Ureter (tissue), 1 donor: ENCODE measurements at places on chromosomes 3 and 15. TPM values are rescaled to one million over a fixed set of nuclear protein-coding genes. Genes with fewer than 3 reads are reported as not detected.

CTDSPL gene
- total RNA-seq, result 68.4 TPM

ZNF35 gene
- total RNA-seq, result 13.5 TPM

TIPARP gene
- total RNA-seq, result 30.2 TPM

MOBP gene
- not detected for total RNA-seq

CLDN18 gene
- total RNA-seq, result not detected

DPH3 gene
- 16.6 TPM for total RNA-seq

STRC gene
- total RNA-seq, result 1.4 TPM

DNA sequence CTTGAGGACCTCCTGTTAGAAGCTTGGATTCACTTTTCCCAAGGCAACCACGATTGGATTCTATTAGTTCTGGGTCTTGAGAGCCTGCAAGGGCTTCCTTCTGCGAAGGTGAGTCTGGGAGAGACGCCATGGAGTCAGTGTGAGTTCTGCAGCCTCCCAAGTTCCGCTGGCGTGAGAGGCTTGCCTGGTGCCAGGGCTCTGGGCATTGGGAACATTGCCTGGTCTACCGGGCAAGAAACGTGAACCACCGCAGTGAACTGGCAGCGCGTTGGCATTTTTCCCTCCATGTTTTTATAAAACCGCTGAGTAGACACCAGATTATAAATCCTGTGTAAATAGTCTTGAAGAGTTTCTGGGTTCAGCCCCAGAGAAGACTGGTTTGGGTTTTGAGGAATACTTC is 160.9 kb downstream of the IGF1R start:
- DNase-seq, result no peak

- no peak for DNase-seq
Measured at GRCh38 chr15:57696146-57696545, 10.4 kb upstream of the POLR2M start.

GRCh38 chr15:99992611-99993231 is 259.5 kb upstream of the LYSMD4 start:
- no peak for DNase-seq

- DNase-seq, result no peak
Measured at GRCh38 chr3:194632226-194632808, 902 bp downstream of the TMEM44 start.

GRCh38 chr3:89572261-89572660 is 464.8 kb downstream of the EPHA3 start:
- no peak for DNase-seq

DNA sequence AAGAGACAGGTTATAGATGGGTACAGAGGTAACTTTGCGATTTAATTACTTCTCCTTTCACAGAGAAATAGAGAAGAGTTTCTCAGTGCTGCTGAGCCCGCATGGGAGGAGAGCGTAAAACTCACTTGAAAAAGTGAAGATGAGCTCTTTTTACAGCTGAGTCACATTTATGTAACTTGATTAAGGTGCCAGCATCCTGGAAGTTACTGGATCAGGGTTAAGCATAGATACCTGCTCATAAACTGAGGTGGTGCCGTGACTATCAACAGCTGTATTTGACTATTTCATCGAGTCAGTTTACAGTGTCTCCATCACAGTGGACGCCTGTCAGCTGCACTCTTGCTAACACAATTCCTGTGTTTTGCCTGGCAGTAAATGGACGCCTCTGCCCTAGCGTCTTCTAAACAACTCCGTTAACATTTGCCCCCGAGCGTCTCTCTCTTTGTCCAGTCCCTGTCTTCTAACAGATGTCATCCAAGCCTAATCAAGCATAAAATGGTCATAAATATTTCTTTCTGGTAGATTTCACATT is 414.6 kb downstream of the FOXP1 start:
- DNase-seq, result no peak

- DNase-seq, result no peak
Measured at GRCh38 chr3:112687211-112687610, 46.3 kb upstream of the CCDC80 start.

DNA sequence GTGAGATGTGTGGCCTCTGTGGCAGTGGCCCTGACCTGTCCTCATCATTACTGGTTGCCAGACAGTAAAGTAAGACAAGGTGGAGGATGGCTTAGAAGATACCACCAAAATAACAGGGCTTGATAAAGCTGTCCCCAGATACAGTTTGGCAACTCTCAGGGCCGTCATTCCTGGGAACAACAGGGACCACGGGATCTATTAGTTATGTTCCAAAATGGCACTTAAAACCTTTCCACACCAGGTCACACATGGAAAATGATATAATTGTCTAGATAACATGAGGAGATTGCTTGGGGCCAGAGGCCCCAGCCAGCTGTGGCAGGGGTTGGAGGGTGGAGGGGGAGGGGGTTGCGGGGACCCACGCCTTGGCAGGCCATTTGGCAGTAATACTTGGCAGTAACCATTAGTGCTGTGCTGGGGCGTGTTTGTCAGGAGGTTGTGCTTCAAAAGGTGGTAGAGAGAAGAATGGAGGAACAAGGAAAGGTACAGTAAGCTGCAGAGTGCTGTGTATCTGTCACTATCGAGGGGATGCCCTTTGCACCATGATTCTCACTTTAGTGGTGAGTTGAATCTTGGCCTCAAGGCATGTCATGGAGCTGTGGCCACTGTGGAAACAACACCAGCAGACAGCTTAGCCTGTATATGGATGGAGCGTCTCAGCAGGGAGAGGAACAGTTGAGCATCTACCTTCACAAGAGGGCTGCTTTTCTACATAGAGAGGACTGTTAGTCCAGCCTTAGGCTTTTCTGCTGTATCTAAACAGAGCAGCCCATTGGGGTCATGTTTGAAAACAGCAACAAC is 14.0 kb downstream of the PLCL2 start:
- DNase-seq, result no peak

DNA sequence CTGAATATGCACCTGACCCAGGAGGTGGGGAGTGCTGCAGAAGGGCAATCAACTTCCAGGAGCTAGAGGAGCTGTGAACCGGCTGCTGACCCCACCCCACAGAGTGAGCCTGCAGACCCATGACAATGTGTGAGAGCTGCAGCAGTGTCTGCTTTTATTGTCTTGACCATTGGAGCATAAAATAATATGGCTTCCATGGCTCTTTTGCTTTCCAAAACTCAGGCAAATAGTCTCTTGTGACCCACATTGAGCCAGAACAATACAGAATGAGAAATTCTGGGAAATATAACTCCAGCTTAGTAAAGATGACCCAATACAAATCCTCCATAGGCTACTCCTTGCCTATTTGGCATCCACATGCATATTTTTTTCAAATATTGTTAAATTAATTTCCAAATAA is 309.6 kb downstream of the PYDC2 start:
- DNase-seq, result no peak

- DNase-seq, result no peak
Measured at GRCh38 chr3:37904601-37905000, 42.9 kb downstream of the CTDSPL start.

DNA sequence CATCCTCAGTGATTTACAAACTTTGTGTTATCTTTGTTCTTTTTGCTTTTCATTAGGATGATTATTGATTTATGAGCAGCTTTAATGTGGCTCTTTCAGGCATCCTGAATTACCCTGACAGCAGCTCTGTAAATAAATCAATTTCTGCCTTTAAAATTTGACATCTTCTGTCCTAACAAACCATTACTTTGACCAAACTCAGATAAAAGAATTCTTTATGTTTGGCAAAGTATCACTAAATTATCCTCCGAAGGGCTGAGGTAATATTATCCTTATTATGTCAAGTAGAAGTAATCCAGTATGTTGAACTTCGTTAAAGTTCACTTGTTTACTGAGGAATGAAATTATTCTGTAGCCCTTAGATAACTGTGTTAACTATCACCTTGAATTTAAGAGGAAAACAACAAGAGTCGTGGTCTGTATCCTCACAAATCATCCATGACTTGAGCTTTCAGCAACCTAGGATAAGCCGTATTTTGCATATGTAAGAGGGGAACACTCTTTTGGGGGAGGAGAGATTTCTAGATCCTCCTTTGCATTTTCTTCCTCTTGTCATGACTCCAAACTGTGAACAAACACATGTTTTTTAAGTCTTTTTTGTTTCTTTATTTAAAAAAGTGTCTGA is 173.2 kb upstream of the STAC start:
- no peak for DNase-seq

- no peak for DNase-seq
Measured at GRCh38 chr3:133152056-133152455, 113.9 kb downstream of the TMEM108 start.

DNA sequence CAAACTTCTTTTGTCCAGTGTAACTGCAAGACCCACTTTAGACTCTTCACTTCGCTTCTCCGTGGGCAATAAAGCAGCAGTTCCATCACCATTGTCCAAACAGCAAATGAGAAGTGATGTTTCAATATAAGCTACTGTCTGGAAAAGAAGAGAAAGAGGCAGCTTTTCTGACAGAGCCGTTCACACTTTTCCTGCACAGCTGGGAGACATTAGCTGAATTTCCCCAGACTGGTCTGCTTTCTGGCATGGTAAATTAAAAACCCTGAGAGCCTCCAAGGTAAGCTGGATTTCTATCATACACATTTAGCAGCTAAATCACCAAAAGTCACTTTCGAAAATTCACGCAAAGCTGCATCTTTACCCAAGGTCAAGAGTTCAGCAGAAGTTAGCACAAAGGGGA is 108.5 kb upstream of the CMC1 start:
- DNase-seq, result no peak

DNA sequence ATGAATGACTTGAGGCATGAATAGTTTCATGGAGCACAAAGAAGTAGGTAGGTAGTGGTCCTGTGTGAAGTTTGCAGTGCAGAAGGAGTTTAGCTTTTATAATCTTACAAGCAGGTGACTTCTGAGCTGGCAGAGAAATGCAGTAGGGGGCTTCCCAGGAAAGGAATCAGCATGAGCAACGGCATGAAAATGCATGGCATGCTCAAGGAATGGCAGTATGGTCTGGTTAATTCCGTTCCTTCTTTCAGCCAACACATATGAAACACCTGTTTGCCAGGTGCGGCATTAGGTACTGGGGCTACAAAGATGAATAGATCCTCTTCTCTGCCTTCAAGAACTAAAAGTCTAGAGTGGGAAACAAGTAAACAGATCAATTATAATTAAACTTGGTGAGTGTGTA is 138.0 kb upstream of the BHLHE40 start:
- no peak for DNase-seq

DNA sequence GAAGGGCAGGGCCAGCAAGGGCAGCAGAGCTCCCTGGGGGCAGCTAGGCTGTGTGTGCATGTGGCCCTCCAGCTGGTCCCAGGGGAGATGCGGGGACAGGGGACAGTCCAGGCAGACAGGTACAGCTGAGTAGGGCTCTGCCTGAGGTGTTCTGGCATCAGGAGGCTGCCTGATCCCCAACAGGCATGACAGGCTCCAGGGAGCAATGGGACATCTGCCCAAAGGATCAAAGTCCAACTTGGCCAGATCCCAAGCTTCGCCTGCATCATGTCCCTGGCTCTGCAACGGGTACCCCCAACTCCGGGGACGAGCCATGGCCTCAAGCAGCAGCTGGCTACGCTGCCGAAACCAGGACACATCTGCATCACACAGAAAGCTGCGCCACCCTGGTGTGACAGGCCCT is 21.8 kb downstream of the ATRIP start:
- no peak for DNase-seq

DNA sequence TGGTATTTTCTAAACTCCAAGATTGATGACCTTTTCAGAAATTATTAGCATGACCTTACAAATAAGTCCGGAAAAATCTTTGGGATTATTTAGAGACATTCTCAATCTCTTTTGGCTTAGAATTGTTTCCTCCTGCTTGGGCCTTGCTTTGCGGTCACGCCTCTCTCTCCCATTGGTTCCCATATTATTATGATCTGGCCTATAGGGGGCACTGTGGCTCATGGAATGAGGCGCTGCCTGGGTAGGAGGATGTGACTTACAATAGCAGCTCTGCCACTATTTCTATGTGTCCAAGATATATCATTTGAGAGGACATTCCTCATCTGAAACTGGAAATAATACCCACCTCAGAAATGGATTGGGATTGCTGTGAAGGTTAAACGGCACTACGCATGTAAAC is 464.9 kb downstream of the MFSD1 start:
- no peak for DNase-seq
